Kidney capillary endothelial cell (primary cell): ENCODE measurements at places on chromosomes 3 and 15.

- DNase-seq: no peak
Observed at GRCh38 chr3:48500656-48501055, 3.3 kb downstream of the SHISA5 start.

DNA sequence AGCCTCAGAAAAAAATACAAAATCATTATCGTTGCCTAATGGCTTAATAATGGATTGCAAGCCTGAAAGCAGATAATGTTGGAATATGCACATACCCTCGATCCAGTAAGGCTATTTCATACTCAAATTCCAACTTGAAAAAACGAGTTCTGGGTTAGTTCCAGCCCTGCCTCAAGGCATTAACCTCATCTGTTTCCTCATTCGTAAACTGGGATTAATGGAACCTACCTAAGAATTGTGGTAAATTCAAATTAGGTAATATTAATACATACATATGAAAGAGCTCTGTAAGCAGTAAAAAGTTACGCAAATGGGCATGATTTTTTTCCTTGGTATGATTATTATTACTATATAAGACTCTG lies 107.5 kb downstream of the SRGAP3 start:
- no peak for DNase-seq

DNA sequence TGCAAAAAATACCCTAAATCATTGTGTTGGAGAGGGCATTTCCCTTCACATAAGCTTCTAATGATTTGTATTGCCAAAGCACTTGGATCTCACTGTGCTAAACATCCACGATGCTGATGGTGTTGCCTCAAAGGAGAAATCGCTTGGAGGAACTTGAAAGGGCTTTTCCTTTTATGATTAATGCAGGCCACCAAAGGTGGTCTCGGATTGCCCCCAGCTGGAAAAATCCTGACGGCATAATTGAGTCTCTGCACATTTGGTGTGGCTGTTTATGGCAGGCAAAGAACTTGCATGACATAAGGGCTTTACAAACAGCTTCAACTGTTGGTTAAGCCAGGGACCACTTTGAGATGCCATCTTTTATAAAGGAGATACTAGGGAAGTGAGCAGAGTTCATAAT lies 664.0 kb upstream of the ADAMTS9 start:
- no peak for DNase-seq

GRCh38 chr3:150798122-150798618 lies 35.2 kb upstream of the SIAH2 start:
- DNase-seq: no peak

DNA sequence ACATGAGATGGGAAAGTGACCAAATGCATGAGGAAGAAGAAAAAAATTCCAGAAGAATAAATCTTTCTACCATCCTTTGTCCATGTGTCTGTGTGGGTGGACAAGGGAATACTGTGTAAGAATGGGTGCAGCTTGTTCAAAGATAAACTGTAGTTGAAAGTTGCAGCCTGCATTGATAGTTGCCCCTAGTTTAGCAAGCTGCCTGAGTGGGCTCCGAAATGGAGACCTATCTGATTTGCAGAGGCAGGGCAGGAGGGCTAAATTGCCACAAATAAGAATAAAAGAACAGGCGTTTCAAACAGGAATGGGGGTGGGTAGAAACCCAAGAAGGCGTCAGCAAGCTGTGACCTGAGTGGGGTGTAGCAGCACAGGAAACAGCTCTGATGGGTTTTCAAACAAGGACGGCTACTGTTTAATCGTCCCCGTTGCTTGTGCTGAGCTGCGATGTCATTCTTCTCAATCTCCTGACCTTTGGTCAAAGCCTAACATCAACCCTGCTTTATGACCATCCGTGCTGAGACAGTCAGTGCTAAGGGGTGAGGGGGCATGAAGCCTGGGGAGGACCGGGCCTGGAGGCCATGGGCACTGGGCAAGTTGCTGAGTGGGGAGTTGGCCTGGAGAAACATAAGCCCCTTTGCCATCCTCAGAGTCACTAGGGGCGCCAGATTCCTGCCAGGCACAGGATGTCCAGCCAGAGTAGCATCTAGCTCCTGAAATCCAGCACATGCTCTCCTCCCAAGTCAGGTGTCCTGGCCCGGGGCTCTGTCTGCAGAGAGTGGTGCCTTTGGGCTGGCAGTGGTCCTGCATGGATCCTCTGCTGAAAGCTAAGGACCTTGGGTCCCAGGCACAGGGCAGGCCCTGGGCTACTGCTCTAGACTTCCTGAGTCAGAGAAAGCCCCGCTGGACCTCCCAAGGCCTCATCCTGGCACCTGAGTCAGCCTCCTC lies 19.2 kb upstream of the C15orf39 start:
- no peak for DNase-seq

DNA sequence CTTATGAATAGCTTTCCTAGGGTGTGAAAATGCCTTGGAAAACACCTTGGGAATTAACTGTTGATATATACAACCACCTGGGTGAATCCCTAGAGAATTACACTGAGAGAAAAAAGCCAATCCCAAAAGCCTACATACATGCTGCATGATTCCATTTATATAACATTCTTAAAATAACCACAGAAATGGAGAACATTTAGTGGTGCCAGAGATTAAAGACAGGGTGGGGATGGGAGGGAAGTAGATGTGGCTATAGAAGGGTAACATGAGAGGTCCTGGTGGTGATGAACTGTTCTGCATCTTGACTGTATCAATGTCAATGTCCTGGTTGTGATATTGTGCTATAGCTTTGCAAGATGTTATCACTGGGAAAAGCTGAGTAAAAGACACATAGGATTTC lies 291.0 kb downstream of the CLSTN2 start:
- no peak for DNase-seq
